NAMALWA (cell line): ENCODE measurements at places on chromosomes 4 and X.

DNA sequence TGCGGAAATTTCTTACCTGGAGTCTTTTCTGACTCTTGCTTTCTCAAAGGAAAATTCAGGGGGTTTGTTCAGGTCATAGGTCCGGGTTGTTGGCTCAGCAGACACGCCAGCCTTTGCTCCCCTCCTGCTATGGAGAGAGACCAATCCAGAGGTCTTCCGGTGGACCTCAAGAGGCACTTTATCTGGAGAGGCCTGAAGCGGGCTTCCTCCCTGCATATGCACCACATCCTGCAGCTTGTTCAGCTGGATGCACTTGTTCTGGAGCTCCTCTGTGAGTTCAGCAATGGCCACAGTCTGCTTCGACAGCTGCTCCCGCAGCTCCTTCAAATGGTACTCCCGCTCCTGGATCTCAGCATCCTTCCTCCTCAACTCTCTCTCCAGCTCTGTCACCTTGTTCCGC is 10.5 kb downstream of the PRKG2 start:
- no peak for DNase-seq

DNA sequence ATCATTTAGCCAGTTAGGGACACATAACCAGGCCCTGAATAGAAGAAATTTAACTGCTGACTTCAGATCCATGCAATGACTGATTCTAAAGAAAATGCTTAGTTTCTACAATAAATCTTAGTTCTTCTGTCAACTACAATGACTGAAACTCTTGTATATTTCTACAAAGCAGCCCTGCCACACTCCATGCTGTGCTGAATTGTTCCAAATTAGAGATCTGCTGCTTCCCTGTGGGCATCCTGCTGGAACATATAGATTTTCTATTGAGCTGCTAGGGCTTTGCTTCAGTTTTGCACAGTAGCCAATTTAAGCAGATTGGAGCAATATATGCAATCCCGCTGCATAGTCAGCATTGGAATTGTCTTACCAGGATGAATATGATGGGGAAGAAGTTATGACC is 312.8 kb upstream of the SMIM31 start:
- no peak for DNase-seq

GRCh38 chr4:87152310-87153041 is 67.9 kb downstream of the KLHL8 start:
- DNase-seq, result no peak

- peak; percentile 61 for DNase-seq
Observed at GRCh38 chr4:173318648-173319211, 15.4 kb downstream of the HMGB2 start.

DNA sequence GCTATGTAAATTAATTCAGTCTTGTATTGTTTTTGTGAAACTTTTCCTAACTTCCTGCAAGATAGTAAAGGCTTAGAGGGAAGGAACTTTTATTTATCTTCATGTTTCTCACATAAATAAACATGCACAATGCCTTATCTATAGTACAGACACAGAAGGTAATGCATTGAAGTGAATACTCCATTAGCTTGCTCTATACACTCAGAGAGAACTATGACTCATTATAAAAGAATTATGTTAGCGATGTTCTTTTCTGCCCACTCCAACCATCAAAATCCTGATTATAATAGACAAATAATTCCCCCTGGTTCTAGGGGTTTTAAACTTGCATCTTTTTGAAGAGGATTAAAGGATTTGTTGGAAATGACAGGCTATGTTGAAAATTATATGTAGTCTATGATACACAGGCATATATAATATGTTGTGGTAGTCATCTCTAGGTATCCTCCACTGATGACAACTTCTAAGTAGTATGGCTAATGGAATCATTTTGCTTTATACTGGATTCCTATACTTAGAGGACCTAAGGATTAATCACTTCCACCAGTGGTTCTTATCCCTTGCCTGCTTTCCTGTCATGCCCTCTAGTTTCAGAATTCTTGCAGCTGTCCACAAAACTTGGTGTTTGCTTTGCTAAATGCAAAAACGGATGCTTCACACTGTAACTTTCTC is 115.7 kb downstream of the NDST4 start:
- no peak for DNase-seq

DNA sequence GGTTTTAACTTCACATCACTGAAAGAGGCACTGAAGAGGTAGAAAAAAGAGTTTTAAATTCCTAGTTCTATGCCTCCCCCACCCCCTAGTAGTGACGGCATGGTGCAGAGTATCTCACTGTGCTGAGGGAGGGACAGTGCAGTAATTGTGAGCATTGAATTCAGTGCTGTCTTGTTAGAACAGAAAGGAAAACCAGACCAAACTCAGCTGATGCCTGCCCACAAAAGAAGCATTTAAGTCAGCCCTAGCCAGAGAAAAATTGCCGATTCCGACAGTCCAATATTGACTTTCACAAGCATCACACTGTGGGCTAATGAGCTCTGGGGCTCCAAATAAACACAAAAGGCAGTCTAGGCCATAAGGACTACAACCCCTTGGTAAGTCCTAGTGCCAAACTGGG is 417.7 kb downstream of the AR start:
- DNase-seq, result no peak

GRCh38 chrX:74420196-74421035 is 877 bp upstream of the SLC16A2 start:
- DNase-seq, result no peak

GRCh38 chr4:137116144-137116543 is 416.1 kb downstream of the PCDH18 start:
- no peak for DNase-seq

DNA sequence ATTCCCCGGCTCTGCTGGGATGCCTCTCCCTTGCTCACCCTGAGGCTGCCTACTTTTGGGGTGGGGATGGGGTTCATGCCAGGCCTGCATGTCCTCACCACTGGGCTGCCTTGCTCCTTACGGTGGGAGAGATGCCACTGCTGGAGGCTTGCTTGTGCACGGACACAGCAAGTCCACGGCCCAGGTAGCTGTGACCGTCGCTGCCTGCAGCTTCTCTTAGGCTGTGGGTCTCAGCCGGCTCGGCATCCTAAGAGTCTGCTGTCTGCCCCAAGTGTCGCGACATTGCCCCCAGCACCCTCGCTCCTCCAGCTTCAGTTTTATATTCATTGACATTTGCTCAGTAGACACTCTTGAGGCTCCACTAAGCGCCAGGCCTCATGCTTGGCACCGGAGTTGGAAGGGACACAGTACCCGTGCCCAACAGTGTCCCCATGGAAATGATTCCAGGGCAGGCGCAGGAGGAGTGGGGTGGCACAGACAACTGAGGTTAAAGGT is 58.3 kb downstream of the TBC1D14 start:
- DNase-seq, result no peak

GRCh38 chr4:13570916-13571315 is 26.6 kb upstream of the NKX3-2 start:
- DNase-seq, result no peak
